GM23248 (cell line): ENCODE measurements at places on chromosomes 2 and 18. TPM values are rescaled to one million over a fixed set of nuclear protein-coding genes. Genes with fewer than 3 reads are reported as not detected.

DNA sequence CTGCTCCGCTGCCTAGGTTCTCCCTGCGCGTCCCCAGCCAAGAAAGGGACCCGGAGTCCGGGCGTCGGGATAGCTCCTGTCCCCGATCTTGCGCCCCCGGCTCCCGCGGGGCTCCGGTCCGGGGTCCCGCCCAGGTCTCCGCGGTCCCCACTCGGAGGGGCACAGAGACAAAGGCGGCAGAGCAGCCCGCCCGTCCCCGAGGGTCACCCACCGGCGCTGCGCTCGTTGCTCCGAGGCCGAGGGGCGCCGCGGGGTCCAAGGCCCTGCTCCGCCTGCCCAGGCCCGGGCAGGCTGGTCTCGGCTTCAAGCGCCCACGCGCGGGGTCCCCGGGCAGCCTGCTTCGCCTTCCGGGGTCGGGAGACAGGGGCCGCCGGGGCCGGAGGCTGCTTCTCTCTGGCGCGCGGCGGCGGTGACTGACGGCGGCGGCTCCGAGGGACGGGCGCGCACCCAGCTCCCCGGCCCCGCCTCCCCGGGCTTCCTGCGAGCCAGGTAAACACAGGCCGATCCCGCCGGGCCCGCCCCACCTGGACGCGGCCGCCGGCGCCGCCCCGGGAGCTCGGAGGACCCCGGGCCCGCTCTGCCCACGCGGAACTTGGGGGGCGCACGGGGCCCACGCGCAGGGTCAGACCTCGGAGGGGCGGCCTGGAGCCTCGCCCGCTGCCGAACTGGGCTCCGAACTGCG, at the start of gene MBP:
TSS of gene MBP (minus strand) at position 415 of the 682 bp plus-strand sequence. CDS start 27,522 bp downstream, outside the sequence.
- DNase-seq, result peak; percentile 45

- DNase-seq, result peak; percentile 43
Observed at GRCh38 chr2:182618672-182619079, 97.4 kb upstream of the DNAJC10 start.

The MAP3K19 gene
- not detected in 2 replicates for total RNA-seq

GRCh38 chr2:102438111-102438510, 15.2 kb downstream of the IL18RAP start:
- no peak for DNase-seq

DNA sequence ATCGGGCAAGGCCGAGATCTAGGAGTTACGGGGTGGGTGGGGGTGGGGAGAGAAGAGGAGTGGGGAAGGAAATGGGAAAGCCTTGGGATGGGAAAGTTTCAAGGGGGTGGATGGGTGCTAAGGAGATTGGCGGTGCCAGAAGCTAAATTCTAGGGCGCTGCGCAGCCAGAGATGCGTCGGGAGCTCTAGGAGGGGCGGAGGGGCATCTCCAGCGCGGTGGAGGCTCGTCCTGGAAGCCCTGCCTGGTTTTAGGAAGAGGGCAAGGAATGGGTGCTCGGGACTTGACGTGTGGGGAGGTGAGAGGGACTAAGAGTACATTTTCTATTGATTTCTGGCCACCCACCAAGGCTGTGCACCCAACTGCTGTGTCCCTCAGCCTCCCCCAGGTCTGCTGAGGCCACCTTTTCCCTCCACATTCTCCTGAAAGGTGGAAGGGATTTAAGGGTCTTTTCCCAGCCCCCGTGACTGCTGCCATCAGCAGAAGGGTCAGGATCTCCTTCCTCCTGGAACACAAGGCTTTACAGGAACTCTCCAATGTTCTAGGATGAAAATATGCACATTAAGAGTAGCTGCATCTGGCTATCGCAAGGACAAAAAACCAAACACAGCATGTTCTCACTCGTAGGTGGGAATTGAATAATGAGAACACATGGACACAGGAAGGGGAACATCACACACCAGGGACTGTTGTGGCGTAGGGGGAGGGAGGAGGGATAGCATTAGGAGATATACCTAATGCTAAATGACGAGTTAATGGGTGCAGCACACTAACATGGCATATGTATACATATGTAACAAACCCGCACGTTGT, 1.4 kb downstream of the C2orf72 start:
- DNase-seq, result no peak

GRCh38 chr2:233850745-233851144, 3.6 kb downstream of the HJURP start:
- DNase-seq, result no peak
